ENCODE measurements at places on chromosomes 3 and 15. TPM values are rescaled to one million over a fixed set of nuclear protein-coding genes. Genes with fewer than 3 reads are reported as not detected.

The AHSG gene
- not detected for total RNA-seq

The MOBP gene
- not detected for total RNA-seq

DNA sequence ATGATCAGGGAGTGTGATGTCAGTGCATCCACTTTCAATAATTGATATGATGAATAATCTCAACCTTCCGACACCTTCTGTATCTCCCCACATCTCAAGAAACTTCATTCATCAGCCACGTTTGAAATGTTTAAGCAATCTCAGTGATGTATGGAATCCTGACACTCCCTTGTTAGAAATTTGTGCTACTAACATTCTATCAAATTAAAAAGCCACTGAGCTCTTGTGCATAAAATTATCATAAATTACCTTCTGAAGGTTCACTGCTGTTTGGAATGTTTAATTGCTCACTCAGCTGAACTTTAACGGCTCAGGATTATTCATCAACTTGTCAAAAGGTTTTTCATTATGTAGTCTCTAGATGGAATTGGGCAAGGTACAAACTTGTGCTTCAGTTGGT lies 108.4 kb upstream of the DPH6 start:
- DNase-seq, result no peak

The MESP2 gene
- total RNA-seq, result not detected

The FANCD2OS gene
- not detected for total RNA-seq

The CYP8B1 gene
- total RNA-seq, result not detected

GRCh38 chr3:120448756-120449155 lies 2.0 kb downstream of the FSTL1 start:
- DNase-seq, result peak; percentile 75

DNA sequence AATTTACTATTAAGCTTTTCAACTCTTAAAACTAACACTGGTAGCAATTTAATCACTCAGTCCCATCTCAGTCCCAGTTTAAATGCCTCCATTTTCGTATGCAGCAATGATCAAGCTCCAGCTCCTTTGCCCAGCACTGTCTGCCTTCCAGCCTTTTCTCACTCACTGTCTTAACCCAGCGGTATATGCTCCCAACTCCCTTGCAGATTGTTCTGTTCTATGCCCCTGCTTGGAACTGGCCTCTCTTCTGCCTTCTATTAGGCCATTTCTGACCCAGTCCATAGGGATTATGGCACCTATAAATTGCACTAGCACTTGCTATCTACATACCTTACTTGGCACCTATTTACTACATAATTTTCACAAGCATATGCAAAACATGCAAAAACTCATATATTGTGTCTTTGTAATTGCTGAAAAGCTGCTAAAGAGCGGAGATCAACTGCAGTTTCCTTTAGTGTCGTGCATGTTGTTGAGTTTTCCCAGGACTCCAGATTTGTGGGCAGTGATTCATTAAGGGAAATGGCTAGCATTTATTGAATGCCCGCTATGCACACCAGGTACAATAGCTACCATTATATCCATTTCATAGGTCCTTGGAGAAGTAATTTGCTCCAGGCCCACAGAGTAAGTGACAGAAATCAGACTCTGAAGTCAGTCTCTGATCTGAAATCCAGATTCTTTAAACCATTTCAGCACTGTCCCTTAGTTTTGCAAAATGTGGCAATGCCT lies 24.4 kb downstream of the CRBN start:
- DNase-seq, result no peak
